ENCODE measurements at places on chromosomes 1 and 21. TPM values are rescaled to one million over a fixed set of nuclear protein-coding genes. Genes with fewer than 3 reads are reported as not detected.

The TMEM200B gene
- 4.3 TPM for total RNA-seq

The ZSWIM5 gene
- total RNA-seq, result not detected

The CTNNBIP1 gene
- 30.6 TPM for total RNA-seq

The CLCA1 gene
- not detected for total RNA-seq

The VWA1 gene
- 5.7 TPM for total RNA-seq

The TCP10L gene
- total RNA-seq, result not detected

The TNNI3K gene
- not detected for total RNA-seq

The OR2AK2 gene
- not detected for total RNA-seq

The WDR64 gene
- total RNA-seq, result not detected

The TP53BP2 gene
- 19.2 TPM for total RNA-seq

The SPRR2F gene
- not detected for total RNA-seq

The FAM72B gene
- 9.2 TPM for total RNA-seq

The PDZK1IP1 gene
- not detected for total RNA-seq

The ZNF670 gene
- total RNA-seq, result 6.0 TPM
